Stimulated activated CD8-positive, alpha-beta memory T cell treated with anti-CD3 and anti-CD28 coated beads, Interleukin-4, amount 100 ng/mL, for 4 hours (primary cell): ENCODE measurements at places on chromosomes 12 and 14.

DNA sequence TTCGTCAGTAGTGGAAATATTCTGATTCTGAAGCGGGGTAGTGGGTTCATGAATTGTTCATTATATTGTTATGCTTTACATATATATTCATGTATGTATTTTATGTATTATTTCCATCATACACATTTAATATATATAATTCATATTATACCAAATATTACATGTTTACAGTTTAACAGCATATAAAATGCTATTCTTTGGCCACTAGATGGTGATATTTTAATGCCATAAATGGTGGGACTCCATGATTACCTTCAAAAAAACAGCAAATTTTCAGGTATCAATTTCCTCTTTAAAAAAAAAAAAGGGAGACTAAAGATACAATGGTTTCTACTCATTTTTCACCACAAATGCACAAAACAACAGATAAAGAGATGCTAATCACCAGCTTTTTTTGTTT, 41.0 kb downstream of the BDKRB1 start:
- no peak for DNase-seq

GRCh38 chr12:48788854-48789775, at the start of gene ADCY6:
ADCY6 (minus strand) TSS chr12:48789089; CDS start chr12:48783434, 5,655 bp downstream.
- no peak for DNase-seq

- DNase-seq, result no peak
These were observed 67.8 kb upstream of the FICD start for GRCh38 chr12:108447168-108447832.

- no peak for DNase-seq
These were observed 14.7 kb upstream of the TEAD4 start for GRCh38 chr12:2944401-2945047.

DNA sequence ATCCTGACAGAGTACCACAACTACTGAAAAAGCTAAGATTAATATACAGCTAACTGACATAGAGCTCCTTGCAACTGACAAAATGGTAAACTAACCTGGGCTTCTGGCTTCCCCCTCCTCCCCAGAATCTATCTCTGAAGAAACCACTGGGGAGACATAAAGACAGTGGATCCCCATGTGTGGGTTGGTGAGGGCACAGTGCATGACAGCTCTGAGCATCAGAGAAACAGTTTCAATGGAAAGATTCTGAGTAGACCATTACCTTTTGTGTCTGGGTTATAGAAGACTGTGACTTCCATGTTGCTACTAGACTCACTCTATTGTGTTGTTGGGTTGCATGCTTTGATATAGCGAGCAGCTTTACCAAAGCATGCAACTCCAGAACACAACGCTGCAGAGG, 247.4 kb downstream of the EFCAB11 start:
- DNase-seq, result no peak

GRCh38 chr12:8829125-8829518, 6.7 kb downstream of the A2ML1 start:
- no peak for DNase-seq

DNA sequence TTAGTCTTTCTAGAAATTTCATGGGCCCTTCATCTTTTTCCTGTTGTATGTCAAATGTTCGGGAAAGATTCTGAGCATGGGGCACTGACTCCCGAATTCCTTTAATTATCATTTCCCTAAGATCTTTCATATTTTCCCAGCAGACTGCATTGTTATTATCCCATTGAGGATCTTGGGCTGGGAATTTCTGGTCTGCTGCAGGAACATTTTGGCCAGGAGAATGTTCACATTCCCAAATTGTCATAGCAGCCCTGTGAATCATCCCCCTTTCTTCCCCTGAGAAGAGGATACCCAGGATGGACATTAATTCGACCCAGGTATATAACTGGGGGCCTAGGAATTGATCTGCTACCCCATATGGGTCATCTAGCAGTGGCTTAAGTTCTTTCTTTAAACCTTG, 112.5 kb downstream of the RIN3 start:
- no peak for DNase-seq

- DNase-seq, result no peak
These were observed 78.4 kb upstream of the PARP11 start for GRCh38 chr12:3951380-3952135.

DNA sequence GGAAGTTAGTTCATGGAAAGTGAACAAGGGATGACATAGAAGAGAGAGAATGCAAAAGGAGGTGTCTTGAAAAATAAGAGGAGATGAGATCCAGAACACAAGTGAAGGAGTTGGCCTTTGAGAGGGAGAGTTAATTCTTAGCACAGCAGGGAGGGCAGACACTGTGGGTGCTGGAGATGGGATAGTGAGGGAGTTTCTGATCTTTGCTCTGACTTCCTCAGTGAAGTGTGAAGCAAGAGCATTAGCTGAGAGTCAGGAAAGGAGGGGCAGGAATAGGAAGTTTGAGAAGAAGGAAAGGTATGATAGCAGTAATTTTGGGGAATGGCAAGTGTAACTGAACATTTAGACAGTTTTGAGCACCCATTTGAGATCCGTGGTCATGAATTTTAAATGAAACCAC, 75.8 kb upstream of the COCH start:
- DNase-seq, result no peak

GRCh38 chr14:72679536-72680151, 214.3 kb downstream of the DPF3 start:
- no peak for DNase-seq

DNA sequence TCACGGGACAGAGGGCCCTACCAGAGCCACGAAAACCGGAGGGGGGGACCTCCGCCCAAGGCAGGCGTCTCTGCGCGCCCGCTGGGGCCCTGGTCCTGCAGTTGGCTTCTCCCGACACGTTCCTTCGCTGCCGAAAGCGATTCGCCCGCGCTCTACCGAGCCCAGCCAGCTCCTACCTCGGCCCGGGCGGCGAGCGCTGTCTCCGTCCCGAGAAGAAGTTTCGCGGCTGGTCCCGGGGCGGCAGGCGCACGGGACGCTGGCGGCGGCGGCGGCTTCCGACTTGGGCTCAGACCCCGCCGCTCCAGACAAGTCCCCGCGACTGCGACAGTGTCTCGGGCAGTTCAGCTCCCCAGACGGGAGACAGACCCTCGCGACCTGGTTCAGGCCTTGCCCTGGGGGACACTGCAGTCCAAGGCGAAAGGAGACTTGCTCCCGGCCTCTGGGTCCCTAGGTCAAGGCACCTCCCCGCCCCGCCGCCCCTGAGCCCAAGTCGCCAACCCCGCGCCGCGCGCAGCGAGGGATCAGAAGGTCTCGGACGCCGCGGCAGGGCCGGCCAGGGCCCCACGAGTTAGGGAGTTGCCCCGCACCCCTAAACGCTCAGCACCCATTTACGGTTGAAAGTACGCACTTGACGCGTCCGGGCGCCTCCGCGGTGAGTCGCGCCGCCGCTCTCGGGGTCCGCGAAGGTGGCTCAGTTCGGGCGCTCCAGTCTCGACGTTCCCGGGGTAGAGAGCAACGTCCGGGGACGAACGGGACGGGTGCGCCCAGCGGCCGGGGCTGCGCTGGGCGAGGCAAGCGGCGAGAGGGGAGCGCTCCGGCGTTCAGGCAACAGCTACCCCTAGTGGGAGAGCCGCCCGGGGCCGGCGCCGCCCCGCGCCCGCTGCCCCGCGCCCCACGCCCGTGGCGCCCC, 1.4 kb upstream of the DIO3 start:
- no peak for DNase-seq
